Stimulated activated CD8-positive, alpha-beta memory T cell treated with anti-CD3 and anti-CD28 coated beads, Interleukin-12 subunit alpha, Interleukin-12 subunit beta, amount 100 ng/mL, for 4 hours (primary cell): ENCODE measurements at places on chromosomes 1 and 21.

GRCh38 chr1:150089846-150090520 lies 22.4 kb downstream of the VPS45 start:
- DNase-seq: no peak

DNA sequence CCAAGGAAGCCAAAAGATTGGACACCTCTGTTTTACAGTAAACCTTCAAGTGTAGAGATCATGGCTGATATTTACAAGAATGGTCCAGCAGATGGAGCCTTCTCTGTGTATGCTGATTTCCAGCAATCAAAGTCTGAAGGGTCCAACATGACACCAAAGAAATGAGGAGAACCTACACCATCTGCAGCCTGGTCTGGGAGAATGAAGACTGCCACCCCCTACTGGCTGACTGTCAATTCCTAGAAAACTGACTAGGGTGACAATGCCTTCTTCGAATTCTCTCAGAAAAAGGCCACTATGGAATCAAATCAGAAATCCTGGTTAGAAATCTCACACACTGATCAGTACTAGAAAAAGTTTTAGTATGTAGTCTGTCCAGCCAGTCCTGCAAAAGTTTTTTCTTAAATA lies 83.3 kb downstream of the CDC42BPA start:
- no peak for DNase-seq

DNA sequence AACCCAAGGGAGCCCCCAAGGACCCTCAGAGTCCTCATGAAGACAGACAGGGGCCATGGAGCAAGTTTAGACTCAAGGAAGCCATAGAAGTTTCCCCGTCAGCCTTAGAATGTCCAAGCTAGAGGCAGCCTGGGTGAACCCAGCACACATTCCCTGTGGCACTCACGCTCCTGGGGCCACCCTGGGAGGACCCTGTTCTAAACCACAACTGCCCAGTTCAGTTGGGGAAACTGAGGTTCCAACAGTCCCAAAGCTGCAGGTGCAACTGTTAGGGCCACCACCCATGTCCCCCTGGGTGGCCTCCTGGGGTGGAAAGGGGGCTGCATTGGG lies 9.3 kb downstream of the WNT3A start:
- DNase-seq: no peak

DNA sequence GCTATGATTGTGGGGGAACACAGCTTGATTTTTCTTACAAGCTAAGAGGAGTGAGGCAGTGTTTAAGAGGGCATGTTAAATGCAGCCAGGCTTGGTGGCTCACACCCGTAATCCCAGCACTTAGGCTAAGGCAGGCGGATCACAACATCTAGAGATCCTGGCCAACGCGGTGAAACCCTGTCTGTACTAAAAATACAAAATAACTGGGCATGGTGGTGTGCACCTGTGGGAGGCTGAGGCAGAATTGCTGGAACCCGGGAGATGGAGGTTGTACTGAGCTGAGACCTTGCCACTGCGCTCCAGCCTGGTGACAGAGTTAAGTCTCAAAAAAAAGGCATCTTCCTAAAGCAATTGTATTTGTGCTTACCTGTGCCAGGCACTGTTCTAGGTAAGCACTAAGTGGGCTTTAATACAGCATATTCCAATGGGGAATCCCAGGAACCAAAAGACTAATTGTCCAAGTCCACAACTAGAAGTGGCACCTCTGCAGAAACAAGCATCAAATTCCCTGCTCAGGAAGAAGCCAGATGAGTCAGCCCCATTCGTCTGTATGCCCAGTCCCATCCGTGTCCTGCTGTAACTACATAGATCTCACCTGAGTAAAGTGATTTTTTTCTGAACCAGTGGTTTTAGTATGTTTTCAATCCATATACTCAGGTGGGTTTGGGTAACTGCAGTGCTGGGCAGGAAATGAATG lies 4.6 kb downstream of the RCC1 start:
- no peak for DNase-seq

GRCh38 chr1:8649027-8649426 lies 168.4 kb downstream of the RERE start:
- no peak for DNase-seq

DNA sequence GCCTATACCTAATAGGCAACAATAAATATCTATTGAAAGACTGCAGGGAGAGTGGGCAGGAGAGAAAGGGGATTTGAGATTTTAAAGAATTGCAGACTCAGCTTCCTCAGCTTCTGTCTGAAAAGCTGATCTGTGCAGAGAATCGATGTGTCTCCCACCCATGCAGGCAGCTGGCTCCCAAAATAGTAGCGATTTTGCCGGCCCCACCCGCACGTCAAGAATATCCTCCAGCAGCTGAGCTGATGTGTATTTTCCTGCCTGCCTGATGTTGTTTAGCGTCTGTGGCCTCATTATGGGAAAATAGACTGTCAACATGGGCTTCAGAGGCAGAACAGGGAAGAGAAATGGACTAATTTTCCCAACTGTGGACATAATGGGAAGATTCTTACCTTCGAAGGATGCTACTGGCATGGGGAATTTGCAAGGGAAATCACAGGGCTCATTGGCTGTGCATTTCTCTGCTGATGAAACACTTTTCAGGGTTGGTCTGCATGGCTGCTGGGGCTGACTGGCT lies 699.8 kb downstream of the PTPRU start:
- no peak for DNase-seq

DNA sequence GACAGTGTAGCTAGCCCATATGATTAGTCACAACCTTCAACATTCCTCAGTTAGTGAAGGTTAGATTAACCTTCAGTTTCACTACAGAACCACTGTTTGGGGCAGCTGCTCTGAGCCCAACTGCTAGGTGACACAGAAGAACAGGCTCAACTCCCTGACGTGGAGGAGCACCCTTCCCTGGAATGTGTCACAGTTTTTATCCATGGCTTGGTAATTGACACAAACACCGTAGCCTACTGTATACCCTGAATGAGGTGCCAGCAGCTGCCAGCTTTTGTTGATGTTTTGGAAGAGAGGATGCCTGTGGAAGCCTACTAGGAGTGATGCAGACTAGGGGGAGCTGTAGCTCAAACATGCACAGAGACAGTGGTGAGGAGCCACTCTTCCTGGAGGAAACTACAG lies 56.6 kb upstream of the CR2 start:
- no peak for DNase-seq

- DNase-seq: no peak
Observed at GRCh38 chr1:115337633-115338456, at the start of gene NGF. Gene NGF, minus strand, starts transcription at chr1:115338249. Its CDS starts 51,454 bp downstream, at chr1:115286795.

GRCh38 chr1:147700042-147701006 lies 30.0 kb upstream of the ACP6 start:
- peak; percentile 23 for DNase-seq

GRCh38 chr1:223180731-223181321 lies 37.8 kb upstream of the TLR5 start:
- DNase-seq: no peak

GRCh38 chr1:85121744-85122143 lies 73.4 kb upstream of the MCOLN3 start:
- DNase-seq: no peak

- DNase-seq: no peak
Observed at GRCh38 chr1:92511541-92511940, 24.8 kb upstream of the GFI1 start.

GRCh38 chr1:31938184-31938975 lies at the start of gene PTP4A2:
Gene PTP4A2, minus strand, starts transcription at chr1:31938368. Its CDS starts 19,303 bp downstream, at chr1:31919065.
- DNase-seq: peak; percentile 77
